Ovary (tissue), 10 donors: ENCODE measurements at places on chromosomes 2 and 18. TPM values are rescaled to one million over a fixed set of nuclear protein-coding genes. Genes with fewer than 3 reads are reported as not detected.

DNA sequence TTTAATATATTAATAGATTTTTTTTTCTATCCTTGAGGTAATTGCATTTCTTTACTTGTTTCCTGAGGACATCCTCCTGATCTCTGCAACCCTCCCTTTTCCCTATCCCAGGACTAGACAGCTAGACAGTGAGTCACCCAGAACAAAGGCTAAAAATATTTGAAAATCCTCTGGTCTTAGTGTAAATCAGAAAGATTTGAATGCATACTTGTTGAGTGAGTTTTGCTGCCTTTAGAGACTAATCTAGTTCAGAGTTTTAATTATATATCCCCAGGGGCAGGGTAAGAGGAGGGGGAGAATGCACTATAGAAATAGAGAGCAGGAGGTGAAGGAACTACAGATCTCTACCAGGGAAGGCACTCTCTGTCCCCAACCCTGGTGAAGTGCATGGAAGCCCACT, 202.3 kb upstream of the TCF4 start:
- DNase-seq, result no peak

DNA sequence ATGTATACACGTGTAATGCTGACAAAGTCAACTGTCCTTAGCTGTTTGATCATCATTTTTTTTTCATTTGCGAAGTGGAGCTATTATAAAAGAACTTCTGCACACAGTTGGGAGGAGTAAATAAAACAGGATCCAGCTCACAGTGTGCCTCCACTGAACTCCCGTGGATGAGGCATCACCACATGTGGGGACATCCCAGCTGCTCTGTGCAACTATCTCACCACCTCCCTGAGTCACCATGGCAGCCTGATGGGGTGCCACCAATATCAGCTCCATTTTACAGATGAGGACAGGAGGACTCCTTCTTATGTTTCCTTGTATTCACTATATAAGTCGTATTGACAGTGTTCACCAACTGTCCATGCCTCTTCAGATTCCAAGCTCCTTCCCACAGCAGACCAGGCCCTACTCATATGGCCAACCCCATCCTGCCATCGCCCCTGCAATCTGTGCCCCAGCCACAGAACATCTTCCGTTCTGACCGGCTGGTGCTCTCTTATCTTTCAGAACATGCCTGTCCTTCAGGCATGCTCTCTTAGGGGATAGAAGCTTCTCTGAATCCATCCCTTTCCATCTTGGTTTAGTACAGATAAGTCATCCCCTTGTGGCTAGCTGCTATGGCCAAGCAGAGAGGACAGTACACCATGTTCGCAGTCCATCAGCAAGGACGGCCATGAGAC, 288.1 kb downstream of the RNF144A start:
- no peak for DNase-seq

- DNase-seq, result no peak
These were observed 38.3 kb downstream of the STAT4 start for GRCh38 chr2:191112448-191112901.

DNA sequence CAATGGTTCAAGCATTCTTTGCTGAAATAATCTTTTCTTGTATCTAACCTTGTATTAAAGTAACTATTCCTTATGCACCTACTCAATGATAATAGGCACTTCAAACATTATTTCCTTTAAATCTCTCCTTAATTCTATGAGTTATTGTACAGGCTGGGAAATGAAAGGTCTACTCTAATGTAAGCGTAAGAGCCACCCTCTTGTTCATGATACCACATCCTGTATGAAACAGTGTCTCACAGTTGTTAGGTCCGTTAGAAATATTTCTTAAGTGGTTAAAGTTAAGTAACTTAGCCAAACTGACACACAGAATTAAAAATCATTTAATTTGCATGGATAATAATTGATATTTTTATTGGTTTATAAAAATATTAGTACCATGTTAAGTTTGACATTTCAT, 162.5 kb upstream of the RPRM start:
- DNase-seq, result no peak

DNA sequence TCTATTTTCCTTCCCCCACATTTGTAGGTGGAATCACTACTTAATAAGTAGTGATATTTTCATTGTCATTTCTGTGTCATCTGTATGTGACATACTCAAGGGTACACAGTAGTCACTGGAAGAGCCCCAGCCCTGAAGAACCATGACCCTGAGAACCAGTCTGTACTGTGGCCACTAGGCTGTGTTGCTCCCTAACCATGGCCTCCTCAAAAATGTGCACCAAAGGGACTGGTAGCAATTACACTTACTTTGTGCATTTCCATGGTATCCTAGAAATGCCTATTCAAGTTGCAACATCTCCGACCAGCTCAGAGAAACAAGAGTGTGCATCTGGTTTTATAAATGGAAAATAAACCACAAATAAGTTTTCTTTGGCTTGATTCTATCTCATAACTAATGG, 155.1 kb downstream of the DOCK10 start:
- DNase-seq, result no peak

GRCh38 chr2:45300026-45300750, 290.9 kb upstream of the SIX2 start:
- no peak for DNase-seq

DNA sequence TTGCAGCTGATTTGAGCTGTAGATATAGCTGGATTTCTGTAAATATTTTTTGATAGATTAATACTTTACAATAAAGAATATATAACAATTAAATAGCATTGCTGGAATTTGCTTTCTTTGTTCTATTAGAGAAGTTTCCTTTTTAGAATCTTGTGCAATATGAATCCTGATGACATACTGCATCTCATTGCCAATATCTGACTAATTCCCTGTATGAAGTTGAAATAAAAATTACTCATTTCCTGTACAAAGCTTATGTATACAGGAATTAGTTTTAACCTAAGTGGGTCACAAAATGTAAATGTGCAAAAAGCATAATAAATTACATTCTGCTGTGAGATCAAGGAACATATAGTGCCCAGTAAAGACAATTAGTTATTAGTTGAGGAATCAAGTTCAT, 72.8 kb upstream of the TMEFF2 start:
- no peak for DNase-seq

- no peak for DNase-seq
These were observed 4.3 kb downstream of the POLR2D start for GRCh38 chr2:127853671-127854070.

GRCh38 chr2:207468488-207468887, 61.3 kb upstream of the CREB1 start:
- no peak for DNase-seq

DNA sequence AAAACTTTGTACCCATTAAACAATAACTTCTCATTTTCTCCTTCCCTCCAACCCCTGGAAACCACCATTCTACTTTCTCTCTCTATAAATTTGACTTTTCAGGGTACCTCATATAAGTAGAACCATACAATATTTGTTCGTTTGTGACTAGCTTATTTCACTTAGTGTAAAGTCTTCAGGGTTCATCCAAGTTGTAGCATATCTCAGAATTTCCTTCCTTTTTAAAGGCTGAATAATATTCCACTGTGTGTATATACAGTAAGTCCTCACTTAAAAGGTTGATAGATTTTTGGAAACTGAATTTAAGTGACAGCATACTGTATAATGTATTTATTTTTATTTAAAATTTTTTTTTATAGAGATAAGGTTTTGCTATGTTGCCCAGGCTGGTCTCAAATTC, 13.9 kb downstream of the CASP10 start:
- DNase-seq, result no peak

GRCh38 chr2:216838151-216838550, 21.7 kb downstream of the TNP1 start:
- DNase-seq, result no peak

GRCh38 chr2:172226244-172227061, 123.8 kb upstream of the DLX2 start:
- no peak for DNase-seq

- no peak for DNase-seq
These were observed 4.1 kb upstream of the CD8A start for GRCh38 chr2:86794861-86795260.

Gene ITGB6
- total RNA-seq, result 0.36 TPM

Gene ANKRD62
- total RNA-seq, result not detected

Gene RAD51AP2
- total RNA-seq, result 0.23 TPM

Gene KRTCAP3
- total RNA-seq, result 34.5 TPM

Gene LOXHD1
- total RNA-seq, result 0.13 TPM

Gene SLC4A5
- 4.5 TPM for total RNA-seq
